ENCODE measurements at places on chromosomes 5 and 9.
A peak's percentile ranks its signal among the peaks of the same experiment; 100 is the strongest.

DNA sequence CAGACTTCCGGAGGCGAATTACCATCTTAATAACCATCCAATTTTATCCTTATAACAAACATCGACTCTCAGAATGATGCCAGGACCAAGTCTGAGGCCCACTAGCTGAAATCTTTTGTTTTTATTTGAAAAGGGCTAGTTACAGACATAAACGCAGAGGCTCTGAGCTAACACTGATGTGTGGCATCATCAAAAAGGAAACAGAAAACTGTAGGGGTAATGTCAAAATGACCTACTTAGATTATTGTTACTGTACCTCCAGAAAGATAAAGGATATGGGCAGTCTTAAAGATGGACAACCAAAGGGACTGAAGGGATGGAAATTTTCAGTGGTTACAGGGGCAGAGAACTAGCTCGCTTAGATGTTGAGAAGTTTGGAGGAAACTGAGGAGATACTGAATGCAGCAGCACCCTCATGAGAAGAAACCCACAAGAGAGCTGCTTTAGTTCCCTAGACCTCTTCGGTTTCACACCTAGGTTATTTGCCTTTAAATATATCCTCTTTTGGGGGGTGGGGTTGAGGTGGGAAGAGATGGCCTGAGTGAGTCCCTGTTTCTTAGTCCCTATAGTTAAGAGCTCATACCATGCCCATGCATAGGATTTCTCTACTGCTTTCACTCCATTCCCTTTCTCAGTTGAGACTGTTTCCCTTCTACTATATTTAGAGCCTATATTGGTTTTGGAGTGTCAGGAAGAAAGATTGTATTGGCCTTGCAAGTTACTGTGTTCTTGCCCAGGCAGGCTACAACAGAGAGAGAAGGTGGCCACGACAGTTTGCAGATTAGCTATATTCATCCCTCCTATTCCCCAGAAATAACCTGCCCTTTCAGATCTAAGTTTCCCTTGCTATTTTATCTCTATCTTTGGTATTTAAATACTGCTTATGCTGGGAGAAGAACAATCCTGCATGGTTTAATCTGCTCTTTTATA, 320.4 kb upstream of the EFNA5 start:
- no peak for DNase-seq

DNA sequence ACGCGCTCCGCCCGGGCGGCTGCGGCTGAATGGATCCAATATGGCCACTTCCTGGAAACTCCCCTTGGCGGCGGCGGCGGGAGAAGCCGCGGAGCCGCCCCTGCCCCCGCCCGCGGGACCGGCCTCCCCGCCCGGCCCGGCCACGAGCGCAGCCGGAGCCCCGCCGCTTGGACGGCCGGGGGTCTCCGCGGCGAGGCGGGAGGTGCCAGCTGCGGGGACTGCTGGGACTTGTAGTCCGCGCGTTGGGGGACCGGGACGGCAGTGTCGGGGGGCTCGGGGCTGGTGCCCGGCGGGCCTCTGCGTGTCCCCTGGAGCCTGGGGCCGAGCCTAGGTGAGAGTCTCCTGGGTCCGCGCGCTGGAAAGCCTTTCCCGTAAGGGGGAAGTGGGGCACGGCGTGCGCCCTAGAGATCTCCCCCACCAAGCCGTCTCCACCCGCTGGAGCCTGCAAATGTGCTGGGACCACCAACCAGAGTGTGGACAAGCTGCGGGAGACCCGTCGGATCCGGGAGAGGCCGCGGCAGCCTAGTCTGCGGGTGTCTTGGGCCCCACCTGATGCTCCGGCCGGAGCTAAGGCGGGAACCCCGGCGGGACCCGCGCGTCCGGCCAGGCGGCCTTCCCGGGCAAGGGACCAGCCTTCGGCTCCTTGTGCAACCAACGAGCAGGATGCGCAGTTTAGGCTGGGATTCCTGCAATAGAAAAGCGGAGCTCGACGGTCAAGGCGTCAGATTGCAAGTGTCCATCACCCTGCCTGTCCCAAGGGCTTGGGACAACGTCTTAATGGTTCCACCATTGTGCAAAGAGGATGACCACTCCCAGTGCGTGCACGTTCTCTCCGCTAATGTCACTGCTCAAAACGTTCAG, at the start of gene SEPTIN8:
SEPTIN8 (minus strand) TSS at position 31 of the 861 bp plus-strand sequence. CDS start 102 bp downstream, outside the sequence.
- peak; percentile 11 for DNase-seq

DNA sequence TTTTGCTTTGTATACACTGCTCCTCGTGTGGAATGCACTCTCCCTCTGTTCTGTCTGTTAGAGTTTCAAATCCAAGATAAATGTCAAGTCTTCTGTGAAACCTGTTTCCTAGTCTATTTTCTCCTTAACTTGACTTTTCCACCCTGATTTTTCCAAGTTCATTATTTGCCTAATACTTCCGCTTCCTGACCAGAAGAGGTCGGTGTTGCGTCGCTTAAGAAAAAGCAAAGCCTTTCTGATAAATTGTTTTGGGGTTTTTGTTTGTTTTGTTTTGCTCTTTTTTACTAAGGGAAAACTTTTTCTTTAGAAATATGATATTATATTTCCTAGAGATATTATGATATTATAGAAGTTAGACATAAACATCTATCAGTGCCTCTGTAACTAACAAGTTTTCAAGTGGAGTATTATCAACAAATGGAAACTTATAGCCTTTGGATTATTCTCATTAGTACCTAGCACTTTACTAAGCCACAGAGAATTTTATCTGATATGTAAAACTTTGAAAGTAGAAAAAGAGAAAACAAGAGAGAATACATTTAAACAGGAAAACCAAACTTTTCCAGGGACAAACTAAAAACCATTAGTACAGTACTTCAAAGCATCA, 55.8 kb downstream of the PHAX start:
- DNase-seq = peak; percentile 39

GRCh38 chr5:149794041-149794440, 63.9 kb downstream of the PPARGC1B start:
- no peak for DNase-seq

- DNase-seq = no peak
Measured at GRCh38 chr5:77637170-77637997, 1.1 kb downstream of the OTP start.

- no peak for DNase-seq
Measured at GRCh38 chr5:93570294-93571113, 10.5 kb downstream of the NR2F1-AS1 start.

- DNase-seq = no peak
Measured at GRCh38 chr5:78601559-78602314, 46.8 kb downstream of the LHFPL2 start.

- DNase-seq = no peak
Measured at GRCh38 chr5:75481024-75481423, 30.4 kb downstream of the CERT1 start.

All from T-helper 2 cell (primary cell).